Fibroblast of skin of abdomen (primary cell): ENCODE measurements at places on chromosomes 2 and 18.
A peak's percentile ranks its signal among the peaks of the same experiment; 100 is the strongest.

GRCh38 chr2:177724398-177725287 is 332.1 kb downstream of the AGPS start:
- peak; percentile 51 for DNase-seq

DNA sequence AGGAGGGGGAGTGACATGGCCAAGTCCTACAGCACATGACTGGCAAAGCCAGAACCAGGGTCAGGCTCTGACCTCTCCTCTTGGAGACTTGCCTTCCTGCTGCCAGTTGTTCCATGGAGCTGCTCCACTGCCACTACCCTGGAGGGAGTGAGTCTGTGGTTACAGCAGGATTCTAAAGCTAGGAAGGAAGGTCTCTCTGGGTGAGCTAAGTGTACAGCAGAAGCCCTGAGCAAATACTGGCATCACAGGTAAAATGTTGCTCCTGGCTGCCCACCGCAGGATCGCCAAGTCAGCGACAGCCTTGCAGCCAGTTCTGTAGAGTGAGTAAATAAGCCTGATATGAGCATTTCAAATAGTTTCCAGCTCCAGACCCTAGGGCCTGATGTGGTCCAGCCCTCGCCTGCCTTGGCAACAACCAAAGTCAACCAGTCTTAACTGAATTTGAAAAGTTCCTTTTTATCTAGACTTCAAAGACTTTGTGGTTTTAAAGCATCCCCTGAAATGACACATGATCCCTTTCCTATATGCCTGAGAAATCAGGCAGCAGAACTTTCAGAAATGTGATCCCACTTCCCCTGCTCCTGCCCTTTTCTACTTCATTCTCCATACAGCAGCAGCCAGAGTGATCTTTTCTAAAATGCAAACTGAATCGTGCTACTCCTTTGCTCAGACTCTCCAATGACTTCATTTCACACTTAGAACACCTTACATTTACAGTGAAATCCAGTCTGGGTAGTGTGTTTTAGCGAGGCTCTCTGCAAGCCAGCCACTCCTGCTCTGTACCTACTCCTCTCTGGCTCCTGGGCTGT is 114.3 kb downstream of the MGAT5 start:
- DNase-seq = peak; percentile 38

DNA sequence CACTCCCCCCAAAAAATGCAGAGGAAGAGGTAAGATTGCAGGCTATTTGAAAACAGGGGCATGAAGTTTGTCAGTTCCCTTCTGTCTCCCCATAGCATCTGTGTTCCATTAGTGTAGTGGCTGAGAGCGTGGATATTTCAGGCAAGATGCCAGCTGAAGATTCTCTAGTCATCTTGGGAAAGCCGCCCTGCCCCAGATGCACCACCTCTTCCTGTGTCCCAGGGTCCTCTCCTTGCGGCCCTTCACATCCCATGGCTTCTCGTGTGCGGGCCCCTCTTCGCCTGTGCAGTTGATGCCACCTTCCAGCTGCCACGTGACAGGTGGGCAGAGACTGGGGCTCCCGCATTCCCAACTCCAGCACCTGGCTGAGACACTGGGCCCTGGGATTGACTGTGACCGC is 16.1 kb downstream of the TMEM127 start:
- peak; percentile 90 for DNase-seq

GRCh38 chr2:175852879-175853615 is 149.0 kb downstream of the LNPK start:
- peak; percentile 28 for DNase-seq

GRCh38 chr2:76169276-76170008 is 458.7 kb upstream of the GCFC2 start:
- DNase-seq = no peak

DNA sequence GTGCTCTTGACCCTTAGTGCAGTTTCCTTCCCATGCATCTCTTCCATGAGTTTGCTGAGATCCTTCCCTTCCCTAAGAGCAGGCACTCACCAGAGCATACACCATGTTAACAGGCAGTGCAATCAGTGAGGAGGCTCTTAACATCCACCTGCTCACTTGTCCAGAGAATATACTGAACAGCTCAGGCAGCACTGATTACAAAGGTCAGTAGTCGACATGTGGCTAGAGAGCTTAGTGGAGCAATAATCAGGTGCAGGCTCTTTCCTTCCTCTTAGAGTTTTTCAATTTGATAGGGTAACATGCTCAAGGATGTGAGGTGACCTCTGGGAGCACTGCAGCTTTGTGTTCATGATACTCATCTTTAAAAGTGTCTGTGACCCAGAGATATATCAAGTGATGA is 144.1 kb upstream of the SETBP1 start:
- DNase-seq = no peak

DNA sequence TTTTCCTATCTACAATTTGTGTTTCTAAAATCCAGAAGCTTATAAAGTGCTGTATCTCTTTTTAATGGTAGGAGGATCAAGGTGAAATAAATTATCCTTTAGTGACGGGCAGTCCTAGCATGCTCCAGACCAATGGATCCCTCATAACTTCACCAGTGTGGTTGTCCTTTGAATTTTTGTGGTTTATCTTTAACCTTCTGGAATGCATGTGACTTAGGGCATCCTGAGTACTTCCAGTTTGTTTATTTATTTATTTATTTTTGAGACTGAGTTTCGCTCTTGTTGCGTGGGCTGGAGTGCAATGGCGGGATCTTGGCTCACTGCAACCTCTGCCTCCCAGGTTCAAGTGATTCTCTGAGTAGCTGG is 40.4 kb downstream of the NUP35 start:
- peak; percentile 31 for DNase-seq

DNA sequence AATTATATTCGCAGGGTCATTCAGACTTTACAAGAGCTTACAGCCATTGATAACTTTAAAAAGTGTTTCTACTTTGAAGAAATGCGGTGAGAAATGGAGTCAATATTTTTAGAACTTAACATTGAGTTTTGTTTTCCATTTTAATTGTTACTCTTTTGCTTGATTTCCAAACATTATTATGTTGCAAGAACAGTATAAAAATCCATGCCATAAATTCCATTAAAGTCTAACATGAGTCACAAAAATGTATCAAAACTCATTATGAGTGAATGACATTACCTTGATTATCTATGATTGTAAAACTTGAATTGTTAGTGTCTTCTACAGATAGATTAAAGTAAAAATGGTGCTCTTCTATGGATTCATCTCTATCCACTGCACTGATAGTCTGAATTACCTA is 92.6 kb downstream of the CDH19 start:
- DNase-seq = no peak

DNA sequence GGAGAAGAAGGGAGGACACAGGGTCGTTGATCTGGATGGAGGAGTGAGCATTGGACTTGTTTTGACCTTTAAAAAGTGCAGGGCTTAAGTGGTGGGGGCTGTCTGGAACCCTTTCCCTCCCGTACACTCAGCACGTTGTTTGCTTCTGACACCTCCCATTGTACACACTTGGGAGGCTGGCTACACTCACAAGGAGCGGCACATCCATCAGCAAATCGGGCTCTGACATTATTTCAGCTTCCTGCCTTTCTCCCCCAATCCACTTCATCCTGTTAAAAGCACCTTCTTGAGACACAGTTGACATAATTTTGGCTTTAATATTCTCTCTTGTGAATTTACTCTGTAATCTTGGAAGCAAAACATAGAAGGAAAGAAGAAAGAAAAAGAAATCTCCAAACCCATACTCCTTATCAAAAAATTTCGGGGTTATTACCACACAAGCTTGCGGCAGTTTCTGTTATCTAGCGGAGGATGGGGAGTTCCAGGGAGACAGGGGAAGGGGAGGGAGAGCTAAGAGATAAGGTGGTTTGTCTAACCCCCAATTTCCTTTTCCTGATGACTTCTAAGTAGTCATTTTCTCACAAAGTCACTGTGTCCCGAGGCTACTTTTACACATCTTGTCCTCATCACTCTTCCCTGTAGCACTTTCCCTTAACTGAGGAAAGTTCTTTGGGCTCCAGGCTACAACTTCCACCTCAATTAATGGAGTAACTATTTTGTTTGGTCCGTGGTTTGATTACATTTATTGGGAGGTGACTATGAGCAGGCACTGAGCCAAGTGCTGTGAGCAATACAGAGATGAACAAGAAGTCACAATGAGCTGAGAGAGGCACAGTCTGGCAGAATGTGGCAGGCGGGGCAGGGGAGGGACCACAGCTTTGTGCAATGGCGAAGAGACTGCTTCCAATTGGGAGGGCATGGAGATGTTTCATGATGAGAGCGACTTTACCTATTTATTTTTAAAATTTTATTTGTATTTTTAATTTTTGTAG is 240.1 kb upstream of the MEX3C start:
- DNase-seq = no peak

GRCh38 chr2:233999182-233999581 is 51.3 kb upstream of the SPP2 start:
- no peak for DNase-seq

- DNase-seq = no peak
Observed at GRCh38 chr18:59079264-59079663, 60.4 kb upstream of the SEC11C start.

DNA sequence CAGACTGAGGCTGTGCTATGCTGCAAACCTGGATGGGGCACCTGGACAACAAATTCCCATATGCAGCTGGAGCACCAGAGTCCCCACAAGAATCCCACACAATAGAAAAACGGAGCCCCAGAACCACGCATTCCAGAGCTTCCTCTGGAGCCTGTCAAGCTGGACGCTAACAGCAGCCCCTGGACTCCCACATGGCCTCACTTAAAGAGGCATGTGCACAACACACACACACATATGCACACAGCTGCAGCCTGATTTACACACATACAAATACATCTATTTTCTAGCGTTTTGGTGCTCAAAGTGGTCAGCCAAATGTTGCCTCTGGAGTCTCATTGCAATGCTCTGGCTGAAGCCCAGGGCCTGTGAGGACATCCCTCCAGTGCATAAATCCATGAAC is 632.7 kb upstream of the ID2 start:
- peak; percentile 83 for DNase-seq

- no peak for DNase-seq
Observed at GRCh38 chr18:78238404-78239089, 741.1 kb upstream of the SALL3 start.

GRCh38 chr18:22872900-22873537 is 60.1 kb upstream of the RBBP8 start:
- DNase-seq = no peak

DNA sequence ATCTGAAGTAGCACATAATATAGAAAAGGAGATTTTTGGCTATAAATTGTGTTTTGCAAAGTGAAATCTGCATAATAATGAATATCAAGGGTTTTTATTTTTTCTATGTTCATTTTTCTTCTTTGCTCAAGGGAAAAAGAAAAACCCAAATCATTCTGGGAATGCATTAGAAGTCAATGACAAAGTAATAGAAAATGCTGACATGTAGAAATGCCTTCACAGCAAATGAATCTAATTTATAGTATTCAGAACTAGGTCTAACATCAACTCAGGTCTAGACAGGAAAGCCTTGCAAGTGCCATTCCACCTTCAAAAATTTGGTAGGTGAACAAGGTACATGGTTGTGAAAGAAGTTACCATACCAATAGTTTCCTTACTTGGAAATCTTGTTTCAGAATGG is 831.5 kb upstream of the CELF4 start:
- DNase-seq = no peak

DNA sequence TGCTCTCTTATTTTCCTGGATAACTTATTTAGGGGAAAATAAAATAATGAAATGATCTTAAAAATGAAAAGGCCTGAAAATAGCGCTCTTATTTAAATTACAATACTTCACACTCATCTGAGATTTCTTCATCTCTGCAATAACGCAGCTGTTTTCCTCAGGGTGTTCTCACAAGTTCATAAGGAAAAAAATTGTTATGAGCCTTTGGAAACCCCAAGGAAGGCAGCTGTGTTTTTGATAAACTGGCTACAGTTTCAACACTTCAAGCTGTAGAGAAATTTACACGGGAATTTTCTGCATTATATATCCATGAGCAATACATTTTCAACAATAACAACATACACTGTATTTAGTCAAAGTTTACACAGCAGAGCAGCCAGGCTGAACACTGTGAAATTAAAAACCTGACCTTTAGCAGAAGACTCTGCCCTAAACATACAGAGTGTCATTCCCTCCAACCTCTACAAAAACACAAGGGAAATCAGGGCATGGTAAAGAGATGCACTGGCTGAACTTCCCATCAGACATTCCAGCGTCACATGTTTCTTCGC is 959.6 kb downstream of the SLC4A3 start:
- peak; percentile 6 for DNase-seq

DNA sequence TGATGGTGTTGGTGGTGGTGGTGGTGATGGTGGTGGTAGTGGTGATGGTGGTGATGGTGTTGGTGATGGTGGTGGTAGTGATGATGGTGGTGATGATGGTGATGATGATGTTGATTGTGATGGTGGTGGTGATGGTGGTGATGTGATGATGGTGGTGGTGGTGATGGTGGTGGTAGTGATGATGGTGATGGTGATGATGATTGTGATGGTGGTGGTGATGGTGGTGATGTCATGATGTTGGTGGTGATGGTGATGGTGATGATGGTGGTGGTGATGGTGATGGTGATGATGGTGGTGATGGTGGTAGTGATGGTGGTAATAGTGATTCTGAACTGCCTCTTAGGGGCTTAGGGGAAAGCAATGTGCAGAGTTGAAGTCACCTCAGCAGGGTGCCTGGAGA is 760.7 kb downstream of the GALR1 start:
- DNase-seq = no peak

DNA sequence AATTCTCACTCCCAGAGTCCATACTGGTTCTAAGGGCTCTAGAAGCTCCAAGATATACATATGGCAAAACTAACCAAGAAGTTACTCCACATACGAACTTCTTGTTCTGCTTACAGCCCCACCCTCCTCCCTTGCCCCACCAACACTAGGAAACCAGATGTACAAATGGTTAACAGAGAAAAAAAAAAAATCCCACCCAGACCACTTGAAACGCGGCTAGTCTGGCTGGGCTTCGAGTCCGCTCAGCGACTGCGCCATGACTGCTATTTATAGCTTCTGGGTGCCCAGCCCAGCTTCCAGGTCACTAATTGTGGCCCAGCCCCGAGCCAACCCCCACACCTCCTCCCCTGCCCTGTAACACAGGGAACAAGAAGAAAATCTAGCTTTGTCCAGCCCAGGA is 47.0 kb upstream of the IHH start:
- no peak for DNase-seq

GRCh38 chr2:199113111-199113510 is 344.6 kb downstream of the SATB2 start:
- DNase-seq = no peak
